ENCODE measurements at places on chromosomes 2 and 18.

- DNase-seq, result no peak
Observed at GRCh38 chr2:20617892-20618467, 32.9 kb downstream of the HS1BP3 start.

- no peak for DNase-seq
Observed at GRCh38 chr2:67561457-67561965, 164.4 kb downstream of the ETAA1 start.

DNA sequence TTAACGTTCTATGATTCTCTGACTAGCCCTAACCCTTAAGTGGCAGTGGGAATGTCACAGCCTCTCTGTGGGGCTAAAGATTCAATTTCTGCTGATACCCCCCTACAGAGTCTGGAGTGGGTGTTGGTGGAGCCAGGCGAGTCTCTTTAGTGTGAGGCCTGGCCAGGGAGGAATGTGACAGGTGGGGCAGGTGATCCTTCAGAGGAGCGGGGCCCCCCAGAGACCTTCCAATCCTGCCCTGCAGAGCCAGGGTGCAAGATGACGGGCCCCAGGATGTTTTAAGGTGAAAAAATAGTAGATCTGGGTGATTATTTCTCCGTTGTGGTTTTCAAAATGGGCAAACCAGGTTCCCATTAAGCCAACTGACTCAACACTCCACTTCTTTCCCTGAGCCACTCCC, 28.2 kb upstream of the DNMT3A start:
- no peak for DNase-seq

- DNase-seq, result no peak
Observed at GRCh38 chr2:159177957-159178356, 108.5 kb downstream of the WDSUB1 start.

DNA sequence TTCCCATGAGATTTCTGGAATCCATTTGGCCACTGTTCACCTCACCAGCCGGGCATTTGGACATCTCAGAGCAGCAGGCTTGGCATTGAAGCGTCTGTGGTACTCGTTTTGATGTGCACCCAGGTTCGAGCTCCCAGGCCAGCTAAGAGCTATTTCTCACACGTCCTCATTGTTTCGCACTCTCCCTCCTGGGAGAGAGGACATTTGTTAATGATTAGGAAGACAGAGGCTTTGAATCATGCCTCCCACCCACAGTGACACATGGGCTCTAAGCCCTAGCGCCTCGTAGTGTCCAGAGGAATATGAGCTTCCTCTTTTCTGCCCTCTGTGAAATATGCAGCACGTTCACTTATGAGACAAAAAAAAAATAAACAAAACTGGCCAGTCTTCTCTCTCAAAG, 361.8 kb downstream of the RND3 start:
- DNase-seq, result no peak

GRCh38 chr2:128921751-128922150, 603.1 kb upstream of the HS6ST1 start:
- DNase-seq, result no peak
